ENCODE measurements at places on chromosomes 6 and 20. TPM values are rescaled to one million over a fixed set of nuclear protein-coding genes. Genes with fewer than 3 reads are reported as not detected.
A peak's percentile ranks its signal among the peaks of the same experiment; 100 is the strongest.

- no peak for DNase-seq
Measured at GRCh38 chr6:158464483-158464882, 95.4 kb upstream of the TMEM181 start.

GRCh38 chr6:161080263-161080970 lies 88.8 kb downstream of the MAP3K4 start:
- DNase-seq = no peak

- DNase-seq = no peak
Measured at GRCh38 chr20:40838509-40838908, 149.5 kb upstream of the MAFB start.

DNA sequence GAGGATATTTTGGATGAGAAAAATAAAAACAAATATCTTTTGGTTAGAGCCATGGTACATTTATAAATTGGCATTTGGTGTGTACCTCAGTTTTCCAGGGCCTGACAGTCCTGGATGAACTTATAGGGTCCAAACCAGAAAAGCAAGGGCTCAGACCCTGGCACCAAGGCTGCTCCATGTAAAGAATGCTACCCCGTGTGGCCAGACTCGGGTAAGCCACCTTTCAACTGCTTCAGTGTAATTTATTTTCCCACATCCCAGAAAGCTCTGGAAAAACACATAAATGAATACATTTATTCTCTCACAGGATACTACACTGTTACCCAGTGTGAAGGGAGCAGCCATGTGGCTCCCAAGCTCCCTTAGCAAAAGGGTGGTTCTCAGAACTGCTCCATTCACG lies 13.8 kb downstream of the MRPL14 start:
- no peak for DNase-seq

DNA sequence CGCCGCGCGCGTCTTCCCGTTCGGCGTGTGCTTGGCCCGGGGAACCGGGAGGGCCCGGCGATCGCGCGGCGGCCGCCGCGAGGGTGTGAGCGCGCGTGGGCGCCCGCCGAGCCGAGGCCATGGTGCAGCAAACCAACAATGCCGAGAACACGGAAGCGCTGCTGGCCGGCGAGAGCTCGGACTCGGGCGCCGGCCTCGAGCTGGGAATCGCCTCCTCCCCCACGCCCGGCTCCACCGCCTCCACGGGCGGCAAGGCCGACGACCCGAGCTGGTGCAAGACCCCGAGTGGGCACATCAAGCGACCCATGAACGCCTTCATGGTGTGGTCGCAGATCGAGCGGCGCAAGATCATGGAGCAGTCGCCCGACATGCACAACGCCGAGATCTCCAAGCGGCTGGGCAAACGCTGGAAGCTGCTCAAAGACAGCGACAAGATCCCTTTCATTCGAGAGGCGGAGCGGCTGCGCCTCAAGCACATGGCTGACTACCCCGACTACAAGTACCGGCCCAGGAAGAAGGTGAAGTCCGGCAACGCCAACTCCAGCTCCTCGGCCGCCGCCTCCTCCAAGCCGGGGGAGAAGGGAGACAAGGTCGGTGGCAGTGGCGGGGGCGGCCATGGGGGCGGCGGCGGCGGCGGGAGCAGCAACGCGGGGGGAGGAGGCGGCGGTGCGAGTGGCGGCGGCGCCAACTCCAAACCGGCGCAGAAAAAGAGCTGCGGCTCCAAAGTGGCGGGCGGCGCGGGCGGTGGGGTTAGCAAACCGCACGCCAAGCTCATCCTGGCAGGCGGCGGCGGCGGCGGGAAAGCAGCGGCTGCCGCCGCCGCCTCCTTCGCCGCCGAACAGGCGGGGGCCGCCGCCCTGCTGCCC lies 1.1 kb downstream of the SOX4 start:
- DNase-seq = no peak

DNA sequence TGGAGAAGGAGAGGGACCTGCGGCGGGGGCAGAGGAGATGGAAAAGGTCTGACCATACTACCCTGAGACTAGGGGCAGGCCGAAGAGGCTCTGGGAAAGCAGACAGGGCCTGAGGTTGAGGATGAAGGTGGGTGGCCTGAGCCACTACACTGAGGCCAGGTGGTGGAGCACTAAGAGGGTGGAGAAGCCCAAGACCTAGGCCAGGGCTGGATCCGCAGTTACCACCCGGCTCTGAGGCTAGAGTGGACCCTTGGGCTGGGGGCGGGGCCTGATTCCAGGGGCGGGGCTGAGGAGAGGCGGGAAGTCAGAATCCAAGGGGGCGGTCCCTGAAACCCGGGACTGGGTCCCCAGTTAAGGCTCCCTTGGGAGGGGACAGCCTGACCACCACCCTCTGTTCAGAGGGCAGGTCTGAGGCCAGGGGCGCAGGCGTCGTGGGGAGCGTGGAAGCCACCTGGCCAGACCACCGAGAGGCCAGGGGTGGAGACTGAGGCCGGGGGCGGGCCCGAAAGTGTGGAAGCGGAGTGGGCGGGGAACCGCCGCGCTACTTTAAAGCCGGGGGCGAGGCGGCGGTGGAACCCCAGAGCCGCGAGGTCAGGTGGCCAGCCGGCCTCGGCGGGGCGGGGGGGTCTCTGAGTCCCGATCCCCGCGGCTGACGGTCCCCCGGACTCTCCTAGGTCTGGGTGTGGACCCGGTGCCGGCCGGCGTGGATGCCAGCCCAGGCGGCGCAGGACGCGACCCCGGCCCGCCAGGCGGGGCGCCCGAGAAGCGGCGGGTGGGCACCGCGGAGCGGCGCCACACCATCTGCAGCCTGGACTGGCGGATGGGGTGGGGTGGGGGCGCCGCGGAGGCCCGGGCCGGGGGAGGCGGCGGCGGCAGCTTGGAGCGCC lies 8.3 kb downstream of the CCM2L start:
- DNase-seq = peak; percentile 88

DNA sequence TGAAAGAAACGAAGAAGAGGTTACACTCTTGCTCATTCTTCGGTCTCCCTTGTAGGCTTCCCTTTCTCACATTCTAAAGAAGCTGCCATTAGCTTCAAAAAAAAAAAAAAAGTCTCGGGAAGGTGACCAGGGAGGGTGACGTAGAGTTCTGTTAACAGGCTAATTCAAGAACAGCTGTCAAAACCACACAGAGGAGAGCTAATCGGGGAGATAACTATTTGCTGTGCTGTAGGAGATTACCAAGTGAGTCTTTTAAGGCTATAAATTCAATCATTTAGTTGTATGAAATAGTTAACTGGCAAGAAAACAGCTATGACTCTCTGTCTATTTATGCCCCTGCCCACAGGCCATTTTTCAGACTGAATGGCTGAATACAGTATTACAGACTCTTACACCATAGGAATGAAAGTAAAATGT lies 256.8 kb downstream of the SYNE1 start:
- no peak for DNase-seq

- no peak for DNase-seq
Measured at GRCh38 chr20:49149281-49150045, 38.7 kb downstream of the STAU1 start.

- DNase-seq = no peak
Measured at GRCh38 chr20:42366626-42367025, 748.4 kb upstream of the CHD6 start.

DNA sequence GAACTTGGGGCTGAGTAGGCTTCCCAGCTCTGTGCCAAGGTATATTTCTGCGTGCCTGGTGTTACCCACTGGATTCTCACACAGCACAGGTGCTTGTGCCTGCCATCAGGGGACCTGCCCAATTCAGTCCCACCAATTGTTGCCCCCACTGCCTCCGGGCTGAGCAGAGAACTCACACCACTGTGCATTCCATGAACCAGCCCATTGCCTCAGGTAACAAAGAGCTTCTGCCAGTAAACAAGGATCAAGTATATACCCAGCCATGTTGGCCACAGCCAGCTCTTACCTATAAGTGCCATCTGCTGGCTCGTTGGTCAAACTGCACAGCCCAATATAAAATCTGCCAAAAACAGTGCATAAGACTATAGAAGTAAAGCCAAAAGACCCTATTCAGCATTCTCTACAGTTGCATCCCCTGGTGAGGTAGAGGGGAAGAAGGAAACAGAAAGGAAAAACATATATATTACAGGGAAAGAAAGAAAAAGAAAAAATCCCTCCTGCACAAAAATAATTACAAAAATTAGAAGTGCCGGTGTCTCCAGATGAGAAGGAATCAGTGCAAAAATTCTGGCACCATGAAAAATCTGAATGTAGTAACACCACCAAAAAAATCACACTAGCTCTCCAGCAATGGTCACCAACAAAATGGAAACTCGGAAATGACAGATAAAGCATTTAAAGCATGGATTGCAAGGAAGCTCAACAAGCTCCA lies 241.4 kb downstream of the IBTK start:
- DNase-seq = no peak

DNA sequence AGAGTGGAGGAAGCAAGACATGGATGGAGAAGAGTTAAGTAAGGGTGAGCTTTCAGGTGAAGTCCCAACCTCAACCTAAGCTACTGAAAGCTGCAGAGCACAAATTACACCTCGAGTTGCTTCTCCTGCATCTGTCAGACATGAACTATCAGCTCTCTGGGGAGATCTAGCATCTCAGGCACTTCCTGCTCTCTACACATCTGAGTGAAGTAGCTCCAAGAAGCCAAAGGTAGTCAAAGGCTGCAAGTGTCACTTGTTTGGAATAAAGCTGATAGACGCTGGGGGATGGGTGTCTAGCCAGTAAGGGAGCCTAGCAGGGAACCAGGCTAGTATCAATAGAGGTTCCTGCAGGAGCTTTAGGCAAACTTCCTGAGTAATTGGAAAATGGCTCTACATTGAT lies 228.0 kb downstream of the PLCB1 start:
- DNase-seq = no peak

- no peak for DNase-seq
Measured at GRCh38 chr6:119608994-119609393, 259.4 kb upstream of the MAN1A1 start.

DNA sequence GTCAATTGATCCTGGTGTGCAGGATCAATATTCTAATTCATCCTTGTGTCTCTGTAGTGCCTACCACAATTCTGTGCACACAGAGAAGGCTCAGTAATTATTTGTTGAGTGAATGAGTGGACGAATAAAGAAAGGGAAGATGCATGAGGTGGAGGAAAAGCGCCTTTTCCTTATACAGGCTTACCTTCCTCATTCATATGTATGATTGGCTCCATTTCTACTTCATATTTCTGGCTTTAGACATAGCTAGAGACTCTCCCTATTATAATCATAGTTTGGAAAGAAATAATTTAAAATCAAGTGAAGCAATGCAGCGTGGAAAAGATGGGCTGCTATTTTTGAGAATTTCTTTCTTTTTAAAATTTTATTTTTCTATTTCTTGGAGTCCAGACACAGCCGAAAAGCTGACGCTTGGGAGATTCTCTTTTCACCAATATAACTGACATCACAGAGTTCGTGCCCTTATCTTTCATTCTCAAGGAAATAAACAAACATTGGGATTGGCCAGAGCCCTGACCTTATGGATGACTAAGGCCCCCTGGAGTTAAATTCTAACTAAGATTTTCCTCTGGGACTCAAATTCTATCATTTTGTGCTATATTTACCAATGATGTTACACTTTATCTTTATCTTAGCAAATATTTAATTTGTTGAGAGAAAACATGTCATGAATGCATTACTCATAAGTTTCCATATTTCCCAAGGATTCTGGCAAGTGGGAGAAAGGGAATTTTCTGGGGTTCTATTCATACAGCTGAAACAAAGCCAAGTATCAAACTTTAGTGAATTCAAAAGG lies 48.1 kb downstream of the PRL start:
- DNase-seq = no peak

GRCh38 chr6:1055015-1055921 lies 256.6 kb upstream of the FOXQ1 start:
- DNase-seq = no peak

- no peak for DNase-seq
Measured at GRCh38 chr6:151385177-151385576, 6.2 kb downstream of the ZBTB2 start.

DNA sequence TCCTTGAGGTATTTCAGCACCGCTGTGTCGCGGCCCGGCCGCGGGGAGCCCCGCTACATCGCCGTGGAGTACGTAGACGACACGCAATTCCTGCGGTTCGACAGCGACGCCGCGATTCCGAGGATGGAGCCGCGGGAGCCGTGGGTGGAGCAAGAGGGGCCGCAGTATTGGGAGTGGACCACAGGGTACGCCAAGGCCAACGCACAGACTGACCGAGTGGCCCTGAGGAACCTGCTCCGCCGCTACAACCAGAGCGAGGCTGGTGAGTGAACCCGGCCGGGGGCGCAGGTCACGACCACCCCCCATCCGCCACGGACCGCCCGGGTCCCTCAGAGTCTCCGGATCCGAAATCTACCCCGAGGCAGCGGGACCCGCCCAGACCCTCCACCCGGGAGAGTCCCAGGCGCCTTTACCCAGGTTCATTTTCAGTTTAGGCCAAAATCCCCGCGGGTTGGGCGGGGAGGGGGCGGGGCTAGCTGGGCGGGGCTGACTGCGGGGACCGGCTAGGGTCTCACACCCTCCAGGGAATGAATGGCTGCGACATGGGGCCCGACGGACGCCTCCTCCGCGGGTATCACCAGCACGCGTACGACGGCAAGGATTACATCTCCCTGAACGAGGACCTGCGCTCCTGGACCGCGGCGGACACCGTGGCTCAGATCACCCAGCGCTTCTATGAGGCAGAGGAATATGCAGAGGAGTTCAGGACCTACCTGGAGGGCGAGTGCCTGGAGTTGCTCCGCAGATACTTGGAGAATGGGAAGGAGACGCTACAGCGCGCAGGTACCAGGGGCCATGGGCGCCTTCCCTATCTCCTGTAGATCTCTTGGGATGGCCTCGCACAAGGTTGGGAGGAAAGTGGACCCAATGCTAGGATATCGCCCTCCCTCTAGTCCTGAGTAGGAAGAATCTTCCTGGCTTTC lies 693 bp downstream of the HLA-F start:
- DNase-seq = peak; percentile 24

DNA sequence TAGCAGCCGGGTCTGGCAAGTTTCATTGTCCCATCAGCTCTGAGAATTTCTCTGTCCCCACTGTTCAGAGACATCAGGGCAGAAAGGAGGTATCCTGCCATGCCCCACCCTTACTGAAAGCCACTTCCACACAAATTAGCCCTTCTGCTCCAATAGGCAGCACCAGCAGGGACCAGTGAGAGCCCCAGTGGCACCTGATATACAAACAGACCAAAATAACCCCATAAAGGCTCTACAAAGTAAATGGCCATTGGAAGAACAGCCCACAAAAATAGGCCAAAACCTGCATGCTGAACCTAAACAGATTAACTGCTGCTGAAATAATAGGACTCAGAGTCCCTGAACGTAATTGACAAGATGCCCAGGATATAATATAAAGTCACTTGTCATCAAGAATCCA lies 199.9 kb downstream of the TMEM200A start:
- DNase-seq = no peak

Gene RAET1G
- not detected for total RNA-seq

Gene ADGRF4
- total RNA-seq = not detected

Gene BMP5
- not detected for total RNA-seq

Gene BFSP1
- total RNA-seq = 0.40 TPM

Gene PRND
- total RNA-seq = not detected

Gene ZC2HC1B
- total RNA-seq = not detected

Gene ENPP4
- 0.07 TPM for total RNA-seq

Gene PTGIS
- 0.16 TPM for total RNA-seq

Gene MEI4
- not detected for total RNA-seq

Gene RCAN2
- not detected for total RNA-seq

Gene VWA7
- 2.9 TPM for total RNA-seq

Gene TGM3
- not detected for total RNA-seq
